Stimulated activated CD4-positive, alpha-beta T cell treated with anti-CD3 and anti-CD28 coated beads, Interleukin-15, amount 100 ng/mL, for 1 hour (primary cell): ENCODE measurements at places on chromosomes 16 and 17.

- DNase-seq: no peak
Observed at GRCh38 chr17:77282524-77283515, 142.1 kb downstream of the SEC14L1 start.

DNA sequence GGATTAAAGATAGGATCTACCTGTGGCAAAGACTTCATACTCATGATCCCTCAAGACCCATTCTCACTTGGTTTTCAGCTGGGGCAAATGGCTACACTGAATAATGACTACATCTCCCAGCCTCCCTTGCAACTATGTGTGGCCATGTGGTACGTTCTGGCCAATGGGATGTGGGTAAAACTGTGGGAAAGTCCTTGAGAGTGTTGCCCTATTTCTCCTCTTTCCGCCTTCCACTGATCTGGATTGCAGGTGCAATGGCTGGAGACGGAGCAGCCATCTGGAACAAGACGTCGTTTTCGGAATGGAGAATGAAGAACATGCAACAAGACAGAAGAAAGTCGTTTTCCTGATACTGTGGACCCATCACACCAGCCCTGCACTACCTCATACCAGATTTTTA lies 48.5 kb downstream of the HAPSTR1 start:
- no peak for DNase-seq

DNA sequence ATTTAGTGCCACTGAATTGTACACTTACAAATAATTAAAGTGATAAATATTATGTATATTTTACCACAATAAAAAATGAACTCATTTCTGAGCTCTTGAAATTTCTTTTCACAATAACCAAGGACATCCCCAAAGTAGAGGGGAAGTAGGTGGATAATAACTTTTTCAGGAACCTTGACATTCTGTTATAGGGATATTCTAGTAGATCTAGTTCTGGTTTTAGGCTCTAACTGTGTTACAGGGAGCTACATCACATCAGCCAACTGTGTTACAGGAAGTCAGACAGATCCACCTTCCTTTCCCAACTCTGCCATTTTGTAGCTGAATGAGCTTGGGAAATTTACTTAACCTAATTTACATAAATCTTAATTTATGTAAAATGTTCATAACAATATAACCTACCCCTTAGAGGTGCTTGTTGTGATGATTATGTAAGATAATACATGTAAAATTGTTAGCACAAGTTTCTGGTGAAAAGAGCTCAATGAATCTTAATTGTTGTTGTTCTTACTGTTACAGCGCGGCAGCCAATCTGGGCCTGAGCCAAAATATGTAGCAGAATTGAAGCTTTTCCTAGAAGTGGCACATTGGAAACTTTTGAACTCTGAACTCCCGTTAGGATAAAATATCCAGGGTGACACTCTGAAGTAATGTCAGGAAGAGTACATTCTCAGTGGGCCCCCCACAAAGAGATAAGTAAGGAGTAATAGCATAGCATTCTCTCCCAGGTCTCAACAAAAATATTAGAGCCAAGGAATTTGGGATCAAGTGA lies 169.8 kb downstream of the AATF start:
- no peak for DNase-seq

GRCh38 chr17:72069586-72070202 lies 51.1 kb upstream of the SOX9 start:
- DNase-seq: no peak

- no peak for DNase-seq
Observed at GRCh38 chr16:3640207-3640606, 14.3 kb upstream of the DNASE1 start.

GRCh38 chr17:21017256-21017655 lies 25.6 kb downstream of the USP22 start:
- no peak for DNase-seq

DNA sequence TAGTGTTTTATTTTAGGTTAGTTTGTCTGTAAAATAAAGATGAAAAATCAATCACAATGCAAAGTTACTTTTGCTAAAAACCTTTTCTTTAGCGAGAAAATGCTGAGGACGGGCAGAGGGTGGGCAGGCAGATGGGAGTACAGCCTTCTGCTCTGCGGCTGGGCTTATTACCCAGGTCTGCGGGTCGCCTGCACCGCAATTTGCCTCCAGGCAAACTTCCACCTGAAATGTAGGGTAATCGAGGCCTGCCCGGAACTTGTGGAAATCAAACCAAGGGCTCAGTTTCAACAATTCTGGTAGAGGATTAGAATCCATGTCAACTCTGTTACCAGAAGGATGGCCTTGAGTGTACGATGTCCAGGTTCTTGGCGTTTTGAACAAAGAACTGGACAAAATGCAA lies 22.3 kb upstream of the MMD start:
- no peak for DNase-seq

- DNase-seq: no peak
Observed at GRCh38 chr16:89923640-89924296, 626 bp downstream of the TUBB3 start.

- no peak for DNase-seq
Observed at GRCh38 chr17:27242951-27243350, 51.0 kb upstream of the WSB1 start.

DNA sequence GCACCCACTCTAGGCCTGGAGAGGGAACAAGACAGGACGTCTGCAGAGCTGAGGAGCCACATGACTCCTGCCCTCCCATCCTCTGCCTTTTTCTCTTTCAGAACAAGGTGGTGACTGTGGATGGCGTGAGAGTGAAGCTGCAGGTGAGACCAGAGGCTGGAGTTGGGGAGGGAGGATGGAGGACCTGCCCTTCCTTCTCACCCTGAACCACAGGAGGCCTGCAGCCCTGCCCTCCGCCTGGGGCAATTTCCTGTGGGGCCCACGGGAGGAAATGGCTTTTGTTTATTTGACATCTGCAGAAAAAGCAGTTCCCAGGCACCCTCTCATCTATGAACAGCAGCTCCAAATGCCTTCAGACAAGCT lies 5.1 kb downstream of the RAB37 start:
- peak; percentile 32 for DNase-seq

GRCh38 chr17:35374766-35375344 lies 1.4 kb upstream of the SLFN11 start:
- DNase-seq: no peak

DNA sequence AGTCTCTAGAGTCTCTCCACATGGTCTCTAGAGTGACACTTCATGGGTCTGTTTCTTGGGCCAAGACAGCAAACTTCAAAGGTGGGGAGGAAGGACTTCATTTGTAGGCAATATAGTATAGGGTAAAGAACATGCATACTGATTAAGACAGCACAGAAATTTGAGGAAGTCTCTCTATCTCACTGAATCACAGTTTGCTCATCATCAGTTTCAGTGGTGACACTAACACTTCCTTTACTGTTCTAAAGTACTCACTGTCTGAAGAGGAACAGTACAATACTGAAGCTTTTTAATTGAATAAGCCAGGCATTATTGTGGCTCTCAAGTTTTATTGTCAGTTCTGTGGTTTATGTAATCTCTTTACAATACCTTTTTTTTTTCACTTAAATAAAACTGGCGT lies 656.4 kb upstream of the CDH8 start:
- DNase-seq: no peak

DNA sequence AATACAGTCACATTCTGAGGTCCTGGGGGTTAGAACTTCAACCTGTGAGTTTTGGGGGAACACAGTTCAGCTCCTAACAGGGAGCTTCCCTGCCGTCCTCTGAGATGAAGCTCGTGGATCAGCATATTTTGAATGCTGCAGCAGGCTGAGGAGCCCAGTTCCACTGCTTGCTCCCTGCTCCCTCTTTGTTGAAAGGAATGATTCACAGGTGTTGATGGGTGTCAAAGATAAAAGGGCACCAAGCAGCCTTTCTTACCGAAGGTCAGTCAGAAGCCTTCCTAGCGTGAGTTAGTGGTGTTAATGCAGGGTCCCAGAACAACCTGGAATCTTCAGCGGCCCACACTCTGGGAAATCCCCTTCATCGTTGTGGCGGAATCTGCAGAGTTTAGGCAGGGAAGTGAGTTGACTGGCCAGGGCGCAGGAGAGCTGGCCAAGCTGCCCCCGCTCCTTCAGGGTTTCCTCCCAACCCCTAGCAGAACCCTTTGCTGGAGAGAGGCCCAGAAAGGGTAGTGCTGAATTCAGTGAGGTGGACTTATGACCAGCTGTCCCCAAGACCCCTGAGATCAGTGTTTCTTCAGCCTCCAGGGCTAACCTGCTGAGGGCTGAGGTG lies 114.8 kb downstream of the GNAO1 start:
- DNase-seq: no peak

DNA sequence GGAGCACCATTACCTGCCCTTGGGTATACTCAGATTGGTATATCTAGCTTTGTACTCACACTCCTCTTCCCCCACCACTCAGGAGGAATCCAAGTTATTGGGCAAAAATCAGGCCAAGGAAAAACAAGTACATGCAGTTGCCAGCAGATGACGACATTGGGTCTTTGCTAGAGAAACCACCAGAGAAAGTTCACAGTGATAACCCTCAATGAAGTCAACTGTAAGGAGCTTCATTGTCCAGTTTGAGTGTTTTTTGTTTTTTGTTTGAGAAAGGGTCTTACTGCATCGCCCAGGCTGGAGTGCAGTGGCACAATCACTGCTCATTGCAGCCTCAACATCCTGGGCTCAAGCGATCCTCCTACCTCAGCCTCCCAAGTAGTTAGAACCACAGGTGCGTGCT lies 34.6 kb upstream of the TOX3 start:
- no peak for DNase-seq

DNA sequence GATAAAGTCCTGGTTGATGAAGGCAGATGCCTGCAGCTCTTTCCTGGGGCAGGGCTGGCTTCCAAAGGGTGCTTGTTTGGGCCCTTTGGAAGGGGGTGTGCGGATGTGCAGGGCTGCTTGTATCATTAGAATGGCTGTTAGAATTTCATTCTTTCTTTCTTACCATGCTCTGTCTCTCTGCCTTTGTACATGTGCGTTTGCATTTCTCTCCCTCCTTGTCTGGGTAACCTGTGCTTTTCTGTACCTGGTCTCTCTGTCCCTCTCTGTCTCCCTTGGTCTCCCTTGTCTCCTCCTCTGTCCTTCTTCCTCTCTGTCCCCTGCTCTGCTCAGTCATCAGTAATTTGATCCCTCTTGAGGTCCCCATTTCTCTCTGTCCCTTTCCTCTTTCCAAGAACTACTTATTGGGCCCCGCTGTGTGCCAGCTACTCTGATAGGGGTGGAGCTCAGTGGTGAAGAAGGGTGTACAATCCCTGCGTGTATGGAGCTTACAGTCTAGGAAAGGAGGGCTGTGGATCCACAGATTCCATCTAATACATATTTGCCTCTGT lies 69.3 kb downstream of the PLCG2 start:
- DNase-seq: no peak

DNA sequence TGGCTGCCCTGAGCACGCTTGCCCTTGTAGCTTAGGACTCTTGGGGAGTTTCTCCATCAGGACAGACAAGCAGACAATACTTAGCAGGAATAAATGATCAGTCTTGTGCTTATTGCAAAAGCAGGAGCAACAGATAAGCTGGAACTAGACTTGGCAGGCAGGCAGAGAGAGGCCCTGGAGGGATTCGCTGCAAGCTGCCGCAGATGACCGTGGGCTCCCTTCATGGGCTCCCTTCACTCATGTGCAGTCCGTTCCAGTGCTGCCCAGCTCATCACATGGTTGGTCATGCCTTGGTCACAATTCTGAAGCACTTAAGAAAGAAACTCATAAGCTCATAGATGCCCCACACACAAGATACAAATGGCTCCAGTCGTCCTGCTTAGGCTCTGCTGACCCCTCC lies 2.4 kb upstream of the SLC5A10 start:
- DNase-seq: no peak
